Activated naive CD8-positive, alpha-beta T cell treated with anti-CD3 and anti-CD28 coated beads for 36 hours (primary cell): ENCODE measurements at places on chromosomes 5 and 9.
A peak's percentile ranks its signal among the peaks of the same experiment; 100 is the strongest.

DNA sequence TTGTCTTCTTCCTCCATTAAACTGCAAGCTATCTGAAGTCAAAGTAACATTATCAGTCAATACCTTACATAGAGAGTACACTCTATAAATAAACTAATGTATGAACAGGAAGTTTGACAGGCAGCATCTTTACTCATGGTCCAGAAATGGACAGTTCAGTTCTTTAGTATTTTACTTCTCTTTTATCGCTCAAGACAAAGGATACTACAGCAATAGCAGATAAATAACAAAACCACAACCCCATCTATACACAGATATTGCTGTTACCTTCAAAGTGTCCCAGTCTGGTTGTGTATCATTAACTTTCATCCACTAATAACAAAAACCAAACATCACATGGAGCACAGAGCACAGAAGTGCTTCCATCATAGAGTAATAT lies 46.4 kb downstream of the SEMA5A start:
- peaks cover 4% of the 10 kb centered on the region for H3K27me3 ChIP-seq
- H3K36me3 ChIP-seq: no peaks in the 10 kb centered on the region
- H3K27ac ChIP-seq: no peak overlapping the region
- H3K4me1 ChIP-seq: no peaks in the 10 kb centered on the region

DNA sequence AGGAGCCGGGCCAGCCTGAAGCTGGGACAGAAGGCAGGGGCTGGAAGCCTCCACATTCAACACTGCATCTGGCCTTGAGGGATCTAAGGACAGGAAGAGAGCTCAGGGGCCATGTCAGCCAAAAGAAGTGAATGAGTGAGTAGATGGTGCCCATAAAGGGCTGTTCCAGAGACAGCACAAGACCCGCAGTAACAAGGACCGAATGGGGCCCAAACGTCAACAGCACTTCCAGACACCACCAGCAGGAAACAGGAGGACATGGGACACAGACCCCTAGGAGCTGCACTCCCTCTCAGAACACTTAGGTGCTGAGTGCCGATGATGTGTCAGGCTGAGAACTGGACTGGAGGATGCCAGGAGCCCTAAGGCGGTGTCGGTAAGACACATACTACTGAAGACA lies 114.8 kb upstream of the FAM120A start:
- H3K27me3 ChIP-seq: peaks cover 11% of the 10 kb centered on the region
- H3K27ac ChIP-seq: no peak overlapping the region

DNA sequence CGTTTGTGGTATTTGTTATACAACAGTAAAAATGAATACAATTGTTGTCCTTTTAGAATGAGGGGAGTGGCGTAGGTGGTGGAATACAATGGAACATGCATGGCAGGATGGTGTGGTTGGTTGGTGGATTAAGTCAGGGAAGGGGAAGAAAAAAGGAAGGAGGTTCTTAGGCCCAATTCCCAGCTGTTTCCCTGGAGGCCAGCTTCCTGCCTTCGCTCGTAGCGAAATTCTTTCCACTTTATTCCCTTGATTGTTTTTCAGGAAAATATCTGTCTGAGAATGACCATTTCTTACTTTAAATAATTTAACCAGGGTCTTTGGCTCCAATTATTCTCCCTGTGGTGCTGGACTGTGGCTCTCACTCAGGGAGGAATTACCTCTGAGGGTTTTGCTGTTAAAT lies 24.1 kb upstream of the DMAC1 start:
- no peak overlapping the region for H3K27ac ChIP-seq
- H3K27me3 ChIP-seq: no peaks in the 10 kb centered on the region
- no peaks in the 10 kb centered on the region for H3K4me1 ChIP-seq
- H3K36me3 ChIP-seq: no peaks in the 10 kb centered on the region
- no peak for DNase-seq

DNA sequence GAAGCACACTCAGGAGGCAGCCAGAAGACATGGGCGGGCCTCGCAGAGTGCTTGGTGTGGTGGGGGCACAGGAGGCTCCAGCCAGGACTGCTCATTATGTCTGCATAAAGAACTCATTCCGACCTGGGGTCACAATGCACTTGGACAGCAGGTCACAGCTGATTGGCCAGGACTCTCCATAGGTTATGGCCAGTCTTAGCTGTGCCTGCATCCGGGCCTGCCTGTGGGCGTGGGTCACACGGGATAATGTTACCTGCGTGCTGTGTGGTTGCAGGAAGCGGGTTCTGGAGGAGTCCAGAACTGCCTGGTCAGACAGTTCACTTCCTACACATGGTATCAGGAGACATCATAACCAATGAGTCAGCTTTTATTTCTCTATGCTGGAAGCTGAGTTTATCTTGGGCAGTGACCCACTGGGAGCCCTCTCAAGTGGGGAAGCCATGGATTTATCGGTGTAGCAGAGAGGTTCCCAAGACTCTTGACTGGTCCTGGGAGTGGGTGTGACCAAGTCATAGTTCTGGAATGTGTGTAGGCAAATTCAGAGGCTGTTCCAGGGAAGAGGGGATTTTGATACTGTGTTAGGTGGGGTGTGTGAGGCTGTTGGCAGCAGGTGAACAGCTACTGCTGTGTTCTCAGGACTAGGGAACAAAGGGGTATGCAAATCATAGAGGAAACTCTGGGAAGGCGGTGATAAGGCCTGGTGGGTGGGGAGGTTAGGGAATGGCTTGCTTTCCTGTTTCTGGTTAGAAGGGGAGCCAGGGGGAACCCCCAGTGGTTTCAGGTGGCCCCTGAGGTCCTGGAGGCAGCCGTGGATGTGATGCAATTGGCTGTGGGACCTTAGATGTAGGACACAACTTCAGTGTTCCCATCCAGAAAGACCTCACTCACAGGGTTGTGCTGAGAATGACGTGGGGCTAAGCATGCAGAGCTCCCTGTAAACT lies 51.3 kb downstream of the ARHGEF37 start:
- no peaks in the 10 kb centered on the region for H3K36me3 ChIP-seq
- H3K27ac ChIP-seq: peak overlapping the region; percentile 30
- peak; percentile 20 for DNase-seq
- peak overlapping the region; percentile 8 for H3K4me3 ChIP-seq

- H3K27me3 ChIP-seq: no peaks in the 10 kb centered on the region
- no peak overlapping the region for H3K4me3 ChIP-seq
- H3K4me1 ChIP-seq: no peaks in the 10 kb centered on the region
- H3K27ac ChIP-seq: no peak overlapping the region
- no peak for DNase-seq
- peaks cover 65% of the 10 kb centered on the region for H3K36me3 ChIP-seq
These were observed 17.1 kb downstream of the DAP start for GRCh38 chr5:10743951-10744350.

GRCh38 chr5:33441241-33442177 lies 744 bp downstream of the TARS1 start:
- no peaks in the 10 kb centered on the region for H3K27me3 ChIP-seq
- DNase-seq: peak; percentile 21
- H3K36me3 ChIP-seq: peaks cover 27% of the 10 kb centered on the region
- no peak overlapping the region for H3K4me3 ChIP-seq
- H3K27ac ChIP-seq: no peak overlapping the region

GRCh38 chr9:87545858-87546257 lies 48.2 kb downstream of the DAPK1 start:
- no peak for DNase-seq
- no peak overlapping the region for H3K27ac ChIP-seq
- H3K27me3 ChIP-seq: peaks cover 4% of the 10 kb centered on the region
- H3K36me3 ChIP-seq: peaks cover 2% of the 10 kb centered on the region

GRCh38 chr5:138129347-138129746 lies 9.9 kb downstream of the NME5 start:
- peaks cover 2% of the 10 kb centered on the region for H3K4me1 ChIP-seq
- H3K36me3 ChIP-seq: no peaks in the 10 kb centered on the region
- no peak overlapping the region for H3K27ac ChIP-seq
- H3K4me3 ChIP-seq: no peak overlapping the region
- DNase-seq: no peak
- H3K27me3 ChIP-seq: no peaks in the 10 kb centered on the region

DNA sequence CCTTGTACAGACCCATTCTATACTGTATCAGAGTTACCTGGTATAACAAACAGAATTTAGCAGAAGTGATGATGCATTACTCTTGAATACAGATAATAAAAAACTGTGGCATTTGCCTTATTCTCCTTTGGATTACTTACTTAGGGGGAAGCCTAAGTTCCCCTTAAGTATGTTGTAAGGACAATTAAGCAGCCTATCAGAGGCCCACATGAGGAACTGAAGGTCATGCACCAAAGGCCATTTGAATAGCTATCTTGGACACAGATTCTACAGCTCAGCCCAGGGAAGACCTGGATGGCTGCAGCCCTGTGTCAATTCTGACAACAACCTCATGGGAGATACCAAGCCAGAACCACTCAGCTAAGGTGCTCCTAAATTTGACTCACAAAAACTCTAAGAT lies 125.2 kb downstream of the RAPGEF6 start:
- peaks cover 25% of the 10 kb centered on the region for H3K36me3 ChIP-seq
- H3K27ac ChIP-seq: no peak overlapping the region
- DNase-seq: no peak
- no peaks in the 10 kb centered on the region for H3K27me3 ChIP-seq
- H3K4me1 ChIP-seq: peaks cover 30% of the 10 kb centered on the region

DNA sequence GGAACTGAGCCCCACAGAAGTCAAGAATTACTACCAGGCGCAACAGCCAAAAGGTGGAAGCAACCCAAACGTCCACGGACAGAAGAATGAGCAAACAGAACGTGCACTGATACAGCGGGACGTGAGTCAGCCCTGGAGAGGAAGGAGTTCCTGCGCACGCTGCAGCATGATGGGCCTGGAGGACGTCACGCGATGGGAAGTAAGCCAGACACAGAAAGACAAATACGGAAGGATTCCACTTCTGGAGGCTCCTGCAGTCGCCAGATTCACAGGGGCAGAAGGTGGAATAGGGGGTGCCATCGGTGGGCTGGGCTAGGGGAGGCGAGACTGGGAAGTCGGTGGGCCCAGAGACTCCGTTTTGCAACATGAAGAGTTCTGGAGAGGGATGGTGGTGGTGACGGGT lies 80.3 kb upstream of the PHYKPL start:
- no peak overlapping the region for H3K27ac ChIP-seq
- H3K4me3 ChIP-seq: no peak overlapping the region
- H3K4me1 ChIP-seq: no peaks in the 10 kb centered on the region
- no peak for DNase-seq

DNA sequence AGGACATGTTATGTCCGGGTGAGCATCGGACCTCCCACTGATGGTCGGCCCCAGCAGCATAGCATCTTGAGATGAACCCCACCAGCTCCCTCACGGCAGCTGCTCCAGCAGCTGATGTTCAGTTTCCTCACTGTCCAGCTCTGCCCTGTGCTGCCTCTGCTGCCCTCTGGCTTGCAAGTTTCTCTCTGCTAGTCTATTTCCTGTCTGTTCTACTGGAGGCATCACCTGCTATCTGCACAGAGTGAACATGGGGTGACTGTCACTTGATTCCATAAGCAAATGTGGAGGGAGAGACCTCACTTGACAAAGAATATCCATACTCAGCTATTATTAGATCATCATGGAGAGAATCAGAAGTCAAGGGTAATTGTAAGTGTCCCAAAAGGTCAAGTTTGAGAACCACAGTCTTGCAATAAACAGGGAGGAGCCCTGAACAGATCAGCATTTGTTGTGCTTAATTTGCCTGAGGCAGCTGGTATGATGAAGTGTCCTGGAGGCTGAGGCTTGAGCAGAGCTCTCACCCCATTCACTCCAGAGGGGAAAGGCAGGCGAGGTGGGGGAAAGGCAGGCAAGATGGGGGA lies 702.8 kb downstream of the SEMA5A start:
- no peak overlapping the region for H3K27ac ChIP-seq
- no peak for DNase-seq
- H3K27me3 ChIP-seq: no peaks in the 10 kb centered on the region
- H3K4me1 ChIP-seq: no peaks in the 10 kb centered on the region
- H3K36me3 ChIP-seq: no peaks in the 10 kb centered on the region

DNA sequence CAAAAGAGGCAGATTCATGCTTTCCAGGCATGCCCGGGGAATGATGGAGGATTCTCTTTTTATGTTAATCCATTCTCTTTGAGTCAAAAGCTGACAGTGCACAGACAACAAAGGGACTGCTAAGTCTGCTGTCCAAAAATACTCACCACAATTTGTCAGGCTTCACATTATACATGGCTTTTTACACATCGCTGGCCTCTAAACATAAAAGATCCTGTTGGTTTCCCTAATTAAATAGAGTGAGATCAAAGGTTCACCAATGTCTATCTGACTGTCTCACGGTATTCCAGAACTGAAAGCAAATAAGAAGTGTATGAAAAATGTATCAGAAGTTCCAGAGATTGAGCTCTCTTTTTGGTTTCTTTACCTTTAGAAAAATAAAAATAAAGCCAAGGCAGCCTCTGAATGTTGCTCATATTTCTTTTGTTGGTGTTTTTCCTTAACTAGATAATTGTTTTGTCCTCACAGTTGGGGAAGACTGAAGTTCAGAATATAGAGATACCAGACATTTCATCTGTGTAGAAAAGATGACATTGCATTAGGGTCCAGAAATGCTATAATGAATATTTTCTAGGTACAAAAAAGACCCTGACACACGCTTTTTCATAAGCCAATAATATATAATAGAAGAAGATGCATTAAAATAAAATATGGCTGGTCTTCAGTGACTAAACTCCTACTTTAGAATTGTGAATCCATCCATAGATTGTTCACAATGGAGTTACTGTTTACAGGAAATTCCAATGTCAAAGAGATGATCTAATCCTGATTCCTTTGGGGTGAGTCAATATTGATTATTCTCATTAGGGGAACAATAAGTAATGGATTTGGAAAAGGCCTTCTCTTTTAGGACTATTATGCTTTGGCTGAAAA lies 688.2 kb upstream of the CDH6 start:
- H3K4me1 ChIP-seq: no peaks in the 10 kb centered on the region
- H3K27ac ChIP-seq: no peak overlapping the region
- H3K4me3 ChIP-seq: no peak overlapping the region
- DNase-seq: no peak

DNA sequence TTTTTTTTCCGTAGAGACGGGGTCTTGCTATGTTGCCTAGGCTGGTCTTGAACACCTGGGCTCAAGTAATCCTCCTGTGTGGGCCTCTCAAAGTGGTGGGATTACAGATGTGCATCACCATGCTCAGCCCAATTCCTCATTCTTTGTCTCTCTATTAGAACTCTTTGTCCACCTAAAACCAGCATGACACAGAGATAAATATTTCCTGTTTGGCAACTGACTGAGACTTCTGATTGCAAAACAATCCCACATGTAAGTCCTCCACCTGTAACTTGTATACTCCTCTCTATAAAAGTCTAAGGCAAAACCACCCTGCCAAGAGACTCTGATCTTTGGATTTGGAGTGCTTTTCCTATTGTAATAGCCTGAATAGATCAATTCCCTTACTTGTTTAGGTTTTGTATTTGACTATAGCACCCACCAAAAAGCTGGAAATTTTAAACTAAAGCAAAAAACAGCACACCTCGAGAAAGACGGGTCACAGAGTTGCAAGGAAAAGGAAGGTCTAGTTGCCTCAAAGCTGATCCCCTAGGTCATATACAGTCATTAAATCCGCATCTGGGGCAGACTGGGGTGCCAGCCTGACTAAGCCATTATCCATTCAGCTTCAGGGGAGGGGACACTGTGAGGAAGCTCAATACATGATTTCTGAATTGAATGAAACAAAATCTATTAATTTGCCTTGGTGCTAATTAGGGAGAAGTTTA lies 13.5 kb upstream of the KIF27 start:
- no peak overlapping the region for H3K27ac ChIP-seq
- no peak for DNase-seq
- H3K4me1 ChIP-seq: no peaks in the 10 kb centered on the region
- peaks cover 2% of the 10 kb centered on the region for H3K36me3 ChIP-seq
- no peak overlapping the region for H3K4me3 ChIP-seq

- peaks cover 14% of the 10 kb centered on the region for H3K4me1 ChIP-seq
- no peaks in the 10 kb centered on the region for H3K36me3 ChIP-seq
- DNase-seq: peak; percentile 23
- H3K27me3 ChIP-seq: peaks cover 4% of the 10 kb centered on the region
- peak overlapping the region; percentile 8 for H3K4me3 ChIP-seq
These were observed 25.7 kb upstream of the UGCG start for GRCh38 chr9:111870774-111871498.
